ENCODE measurements at places on chromosomes 5 and 9.

GRCh38 chr9:109270971-109271925 is 49.6 kb downstream of the EPB41L4B start:
- DNase-seq, result no peak

DNA sequence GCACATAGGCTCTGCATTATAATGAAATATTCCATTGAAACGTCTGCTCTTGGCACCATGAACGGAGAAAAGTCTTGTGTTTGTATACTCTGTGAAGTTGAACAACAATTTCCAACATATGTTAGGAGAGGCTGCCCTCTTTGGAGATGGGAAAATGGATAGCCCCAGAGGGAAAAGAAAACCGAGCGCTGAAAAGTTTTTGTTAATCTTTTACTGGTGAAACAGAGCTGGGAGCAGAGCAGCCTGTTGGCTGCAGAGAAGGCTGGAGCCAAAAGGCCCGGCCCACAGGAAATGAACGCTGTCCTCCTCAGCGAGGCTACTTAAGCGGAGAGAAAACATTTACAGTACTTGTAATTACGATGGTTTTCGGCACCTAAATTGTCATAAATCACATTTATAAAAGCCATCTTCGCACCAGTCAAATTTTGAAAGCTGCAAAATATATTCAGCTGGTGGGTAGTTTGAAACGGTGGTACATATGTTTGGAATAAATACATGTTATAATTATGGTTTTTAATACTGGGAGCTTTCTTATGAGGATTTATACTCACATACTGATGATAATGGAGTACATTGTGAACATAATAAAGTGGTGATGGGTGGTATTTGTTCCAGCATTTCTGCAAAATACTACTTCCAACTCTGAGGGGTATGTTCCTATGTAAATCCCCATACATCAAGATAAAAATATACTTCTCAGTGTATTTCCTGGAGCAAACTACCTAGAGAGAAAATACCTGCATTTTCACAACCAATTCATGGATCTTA is 129.6 kb upstream of the CNTLN start:
- DNase-seq, result peak; percentile 74

GRCh38 chr9:103804077-103804735 is 289.9 kb upstream of the SMC2 start:
- no peak for DNase-seq

- DNase-seq, result peak; percentile 6
These were observed 398 bp upstream of the BASP1 start for GRCh38 chr5:17216974-17217492.

- no peak for DNase-seq
These were observed 76.0 kb downstream of the IPO11 start for GRCh38 chr5:62488531-62488930.

GRCh38 chr5:111379391-111379816 is 132.9 kb downstream of the STARD4 start:
- DNase-seq, result no peak

DNA sequence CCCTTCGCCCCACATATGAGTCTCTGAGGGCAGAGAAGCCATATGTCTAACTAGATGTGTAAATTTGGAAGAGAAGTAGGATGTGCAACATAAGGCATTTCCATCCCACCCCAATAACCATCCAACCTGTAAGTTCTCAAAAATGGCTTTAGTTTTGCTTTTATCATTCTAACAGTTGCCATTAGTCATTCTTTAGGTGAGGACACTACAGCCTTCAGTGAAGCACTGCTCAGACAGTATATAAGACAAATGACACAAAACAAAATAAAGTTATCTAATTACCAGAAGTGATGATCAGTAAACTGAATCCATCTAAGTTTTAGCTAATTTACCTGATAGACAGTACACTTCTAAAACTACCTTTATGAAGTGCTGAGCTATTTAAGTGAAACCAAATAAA is 23.9 kb downstream of the MLLT3 start:
- no peak for DNase-seq

DNA sequence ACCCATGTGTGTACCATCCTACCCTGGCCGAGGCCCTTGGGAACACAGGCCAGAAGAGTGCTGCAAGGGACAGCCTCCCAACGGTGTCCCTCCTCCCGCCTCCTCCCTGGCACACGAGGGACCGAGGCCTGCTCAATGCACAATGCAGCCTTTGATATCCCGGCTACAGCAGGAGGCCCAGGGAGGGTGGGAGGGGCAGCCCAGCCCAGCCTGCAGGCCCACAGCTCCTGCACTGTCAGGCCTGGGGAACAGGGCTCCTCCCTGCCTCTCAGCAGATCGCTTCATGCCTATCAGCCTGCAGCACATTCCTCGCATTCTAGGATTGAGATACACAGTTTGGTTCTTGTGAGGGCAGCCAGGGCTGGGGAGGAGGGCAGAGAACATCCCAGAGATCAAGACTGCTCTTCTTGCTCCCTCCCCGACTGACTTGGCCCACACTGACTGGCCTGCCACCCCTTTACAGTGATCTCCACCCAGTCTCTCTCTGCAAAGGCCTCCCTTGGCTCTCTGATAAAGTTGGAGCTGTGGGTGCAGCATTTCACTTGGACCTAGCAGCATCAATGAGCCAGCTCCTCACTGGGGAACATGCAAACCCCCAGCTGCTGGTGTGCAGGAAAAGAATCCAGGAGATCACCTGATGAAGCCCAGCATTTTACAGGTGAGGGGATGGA is at the start of gene SH3TC2:
Gene SH3TC2, minus strand, starts transcription at position 46 of the 671 bp plus-strand sequence. Its CDS starts 40 bp downstream, at position 6.
- peak; percentile 82 for DNase-seq

- no peak for DNase-seq
These were observed 27.4 kb upstream of the SAP30L start for GRCh38 chr5:154418344-154418820.

DNA sequence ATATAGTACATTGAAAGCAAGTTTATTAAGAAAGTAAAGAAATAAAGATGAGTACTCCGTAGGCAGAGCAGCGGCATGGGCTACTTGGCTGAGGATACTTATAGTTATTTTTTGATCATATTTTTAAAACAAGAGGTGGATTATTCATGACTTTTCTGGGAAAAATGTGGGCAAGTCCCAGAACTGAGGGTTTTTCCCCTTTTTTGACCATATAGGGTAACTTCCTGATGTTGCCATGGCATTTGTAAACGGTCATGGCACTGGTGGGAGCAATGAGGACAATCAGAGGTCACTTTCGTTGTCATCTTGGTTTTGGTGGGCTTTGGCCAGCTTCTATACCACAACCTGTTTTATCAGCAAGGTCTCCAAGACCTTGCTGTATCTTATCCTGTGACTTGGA is 5.2 kb upstream of the BASP1 start:
- DNase-seq, result no peak

DNA sequence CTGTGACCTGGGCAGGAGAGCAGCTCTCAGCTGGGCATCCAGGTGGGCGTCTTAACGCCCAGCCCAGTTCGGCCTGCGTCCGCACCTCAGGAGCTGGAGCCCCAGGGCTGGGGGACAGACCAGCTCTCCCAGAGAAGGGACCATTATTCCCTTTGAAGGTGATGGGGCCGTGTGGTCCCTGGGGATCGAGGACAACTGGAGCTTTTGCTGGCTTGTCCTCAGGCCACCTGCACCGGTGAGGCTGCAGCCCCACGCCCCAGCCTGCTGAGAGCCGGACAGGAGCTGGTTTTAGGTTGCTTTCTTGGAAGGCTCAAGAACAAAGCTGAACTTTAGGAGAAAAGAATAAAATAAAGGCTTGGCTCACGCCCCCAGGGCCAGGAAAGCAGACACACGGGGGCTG is 40.9 kb downstream of the NACC2 start:
- DNase-seq, result no peak

DNA sequence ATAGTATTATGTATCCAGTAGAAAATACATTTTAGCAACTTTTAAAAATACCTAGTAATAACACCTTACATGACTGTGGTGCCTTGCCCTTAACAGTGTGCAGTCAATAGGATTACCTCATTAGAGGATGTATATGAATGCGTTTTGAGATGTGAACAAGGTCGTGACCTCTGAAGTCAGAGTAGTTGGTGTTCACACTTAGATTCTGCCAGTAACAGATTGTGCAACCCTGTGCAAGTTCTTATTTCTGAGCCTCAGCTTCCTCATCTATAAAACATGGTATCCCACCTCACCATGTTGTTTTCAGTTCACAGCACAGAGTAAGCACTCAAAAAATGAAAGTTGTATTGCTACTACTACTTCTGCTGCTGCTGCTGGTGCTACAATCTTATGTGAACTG is 347.3 kb downstream of the KDM4C start:
- DNase-seq, result no peak

GRCh38 chr9:88746743-88747398 is 211.9 kb downstream of the NXNL2 start:
- DNase-seq, result no peak

DNA sequence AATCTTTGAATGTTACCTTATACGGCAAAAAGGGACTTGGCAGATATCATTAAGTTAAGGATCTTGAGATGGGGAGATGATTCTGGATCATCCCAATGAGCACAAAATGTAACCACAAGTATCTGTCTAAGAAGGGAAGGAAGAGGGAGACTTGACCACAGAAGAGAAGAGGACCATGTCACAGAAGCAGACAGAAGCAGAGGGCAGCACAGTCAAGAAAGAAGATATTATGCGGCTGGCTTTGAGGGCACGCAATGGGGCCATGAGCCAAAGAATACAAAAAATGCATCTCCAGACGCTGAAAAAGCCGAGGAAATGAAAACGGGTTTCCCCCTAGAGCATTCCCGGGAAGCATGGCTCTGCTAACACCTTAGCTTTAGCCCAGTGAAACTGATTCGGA is 225.3 kb downstream of the NR2F1-AS1 start:
- DNase-seq, result no peak

GRCh38 chr5:176762489-176762888 is 47.9 kb upstream of the UNC5A start:
- DNase-seq, result no peak

- DNase-seq, result no peak
These were observed 769.3 kb downstream of the TLR4 start for GRCh38 chr9:118473521-118473920.

- DNase-seq, result no peak
These were observed 3.4 kb upstream of the AMBP start for GRCh38 chr9:114081441-114082016.

DNA sequence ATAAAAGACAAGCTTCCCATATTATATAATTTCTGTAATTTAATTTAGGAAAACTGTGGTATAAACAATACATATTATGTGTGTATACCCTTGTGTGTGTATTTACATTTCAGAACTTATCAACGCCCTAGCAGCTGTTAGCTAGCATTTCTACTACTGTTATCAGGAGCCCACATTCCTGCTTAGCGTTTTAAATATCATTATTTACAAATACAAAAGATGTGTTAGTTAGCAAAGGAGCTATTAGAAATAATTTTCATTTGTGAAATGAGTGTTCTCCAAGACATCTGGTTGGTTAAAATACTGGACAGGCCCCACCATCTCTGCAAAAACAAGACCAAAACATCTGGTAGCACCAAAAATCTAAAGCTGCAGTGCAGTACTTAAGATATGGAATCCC is 48.0 kb downstream of the EPB41L4A start:
- no peak for DNase-seq

GRCh38 chr5:71839096-71839884 is 120.2 kb downstream of the CARTPT start:
- no peak for DNase-seq

DNA sequence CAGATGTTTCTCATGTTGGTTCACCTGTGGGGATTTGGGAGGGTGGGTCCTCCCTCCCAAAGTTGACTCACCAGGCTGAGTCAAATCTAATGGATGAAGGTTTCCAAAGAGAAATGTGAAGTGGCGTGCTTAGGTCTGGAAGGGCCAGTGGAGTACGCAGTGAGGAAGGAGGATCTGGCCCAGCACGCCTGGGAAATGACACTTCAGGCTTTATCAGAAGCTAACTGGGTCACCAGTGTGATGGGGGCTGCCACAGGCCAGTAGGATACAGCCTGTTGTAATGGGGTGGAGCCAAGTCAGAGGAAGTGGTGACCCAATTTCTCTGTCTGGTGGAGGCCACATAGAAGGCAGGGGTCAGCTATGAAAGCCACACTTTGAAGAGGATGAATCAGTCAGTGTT is 18.0 kb downstream of the POLR1E start:
- DNase-seq, result no peak

- no peak for DNase-seq
These were observed 30.2 kb upstream of the PTGER4 start for GRCh38 chr5:40649463-40650030.

DNA sequence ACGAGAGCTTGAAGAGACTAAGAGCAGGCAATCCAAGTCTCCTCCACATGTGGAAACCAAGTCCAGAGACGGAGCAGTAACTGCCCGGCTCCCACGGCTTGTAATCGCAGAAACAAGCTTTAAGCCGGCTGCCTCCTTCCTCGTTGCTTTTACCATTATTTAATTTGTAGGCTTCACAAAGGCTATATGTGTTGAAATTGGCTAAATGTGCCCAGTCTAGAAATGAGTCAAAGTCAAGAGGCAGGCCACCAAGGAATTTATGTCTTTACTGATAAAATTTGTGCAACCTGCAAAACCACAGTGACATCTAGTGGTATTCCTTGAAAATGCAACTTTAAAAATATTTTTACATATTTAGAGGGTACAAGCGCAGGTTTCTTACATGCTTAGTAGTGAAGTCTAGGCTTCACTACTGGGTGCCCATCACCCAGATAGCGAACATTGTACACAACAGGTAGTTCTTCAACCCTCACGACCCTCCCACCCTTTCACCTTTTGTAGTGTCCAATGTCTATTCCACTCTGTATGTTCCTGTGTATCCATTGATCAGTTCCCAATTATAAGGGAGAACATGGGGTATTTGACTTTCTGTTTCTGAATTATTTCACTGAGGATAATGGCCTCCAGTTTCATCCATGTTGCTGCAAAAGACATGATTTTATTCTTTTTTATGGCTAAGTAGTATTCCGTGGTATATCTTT is 33.5 kb upstream of the EBF1 start:
- peak; percentile 77 for DNase-seq

DNA sequence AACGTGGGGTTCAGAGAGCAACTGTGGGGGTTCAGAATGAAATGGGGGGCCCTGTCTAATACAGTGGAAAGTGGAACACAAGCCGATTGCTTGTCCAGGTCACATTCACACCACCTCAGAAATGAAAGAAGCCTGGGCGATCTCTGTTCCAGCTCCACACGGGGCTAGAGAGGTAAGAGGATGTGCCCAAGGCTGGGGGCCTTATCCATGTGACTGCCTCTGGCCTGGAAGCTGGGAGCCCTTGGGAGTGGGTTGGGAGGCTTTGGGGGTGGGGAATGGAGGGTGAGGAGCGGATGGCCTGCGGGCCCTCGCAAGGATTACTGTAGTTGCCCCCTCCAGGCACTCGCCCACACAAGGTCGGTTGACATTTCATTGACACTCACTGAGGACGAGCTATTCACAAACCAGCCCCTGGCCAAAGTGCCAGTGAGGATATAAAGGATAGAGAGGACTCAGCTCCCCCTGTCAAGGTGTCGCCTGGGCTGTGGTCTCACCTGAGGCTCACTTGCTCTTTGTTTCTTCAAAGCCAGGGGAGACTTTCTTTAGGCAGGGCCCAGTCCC is 86.7 kb downstream of the LIFR start:
- DNase-seq, result no peak
